ENCODE measurements at places on chromosomes 5 and 9.

GRCh38 chr5:137498736-137499505, at the start of gene SPOCK1:
Gene SPOCK1, minus strand, starts transcription at chr5:137499326.
- DNase-seq, result peak; percentile 46

- no peak for DNase-seq
These were observed 21.3 kb downstream of the RPS6 start for GRCh38 chr9:19358701-19359100.

- DNase-seq, result no peak
These were observed 285.2 kb downstream of the CDH12 start for GRCh38 chr5:22567983-22568382.

DNA sequence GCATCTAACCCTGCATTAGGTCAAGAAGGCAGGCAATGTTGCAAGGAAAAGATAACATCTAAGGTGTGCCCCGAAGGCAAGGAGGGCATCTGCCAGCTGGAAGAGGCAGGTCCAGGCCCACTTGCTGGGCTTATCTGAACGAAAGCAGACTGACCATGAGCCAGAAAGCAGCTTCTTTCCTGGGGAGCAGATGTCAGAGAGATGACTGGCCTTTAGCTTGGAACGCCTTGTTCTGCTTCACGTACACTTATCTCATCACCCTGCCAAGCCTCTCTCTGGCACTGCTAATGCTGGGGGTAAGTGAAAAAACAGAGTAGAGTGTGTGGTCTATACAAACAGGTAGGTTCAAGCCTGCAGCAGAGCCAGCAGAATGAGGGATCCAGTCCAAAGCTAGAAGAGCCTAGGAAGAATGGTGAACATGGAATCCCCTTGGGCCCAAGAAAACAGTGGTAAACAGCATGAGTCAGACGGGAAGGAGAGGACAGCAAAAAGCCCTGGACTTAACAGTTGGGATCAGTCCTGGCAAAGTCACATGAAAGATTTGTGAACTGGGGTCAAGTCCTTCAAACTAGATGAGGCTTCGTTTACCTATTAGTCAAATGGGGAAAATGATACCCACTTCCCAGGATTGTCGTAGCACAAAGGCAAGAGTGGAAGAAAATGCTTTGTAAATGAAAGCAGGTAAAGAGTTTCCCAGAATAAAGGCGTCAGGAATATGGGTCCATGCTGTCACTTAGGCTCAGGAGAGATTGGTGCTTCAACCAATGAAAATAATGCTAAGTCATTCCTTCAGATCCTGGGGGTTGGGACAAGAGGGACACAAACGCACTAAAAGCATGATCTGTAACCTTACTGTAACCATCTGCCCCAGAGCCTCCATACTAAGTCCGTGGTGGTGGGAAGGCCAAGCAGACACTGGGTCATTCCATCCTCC, 200.9 kb downstream of the SLIT3 start:
- DNase-seq, result no peak

GRCh38 chr5:173614591-173614990, 1.9 kb downstream of the BOD1 start:
- DNase-seq, result no peak

- no peak for DNase-seq
These were observed 102.0 kb upstream of the CDH6 start for GRCh38 chr5:31091501-31091900.

GRCh38 chr5:50665091-50665490, 1.3 kb upstream of the PARP8 start:
- no peak for DNase-seq

DNA sequence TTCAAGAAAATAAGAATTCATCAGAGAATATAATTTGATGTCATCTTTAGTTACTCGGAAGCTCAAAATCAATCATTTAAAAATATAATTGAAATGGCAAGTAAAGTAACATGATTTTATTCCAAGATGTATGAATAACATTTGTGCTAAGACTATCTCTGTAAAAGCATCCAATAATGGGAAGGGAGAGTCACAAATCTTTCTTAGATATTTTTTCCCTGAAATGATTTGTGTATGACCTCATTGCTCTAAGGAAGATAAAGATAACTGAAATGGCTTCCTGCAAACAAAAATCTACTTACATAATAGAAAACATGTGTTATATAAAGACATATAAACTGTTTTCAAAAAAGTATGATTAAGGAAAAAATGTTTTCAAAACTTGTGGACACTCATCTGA, 97.4 kb upstream of the FGF10 start:
- DNase-seq, result no peak

DNA sequence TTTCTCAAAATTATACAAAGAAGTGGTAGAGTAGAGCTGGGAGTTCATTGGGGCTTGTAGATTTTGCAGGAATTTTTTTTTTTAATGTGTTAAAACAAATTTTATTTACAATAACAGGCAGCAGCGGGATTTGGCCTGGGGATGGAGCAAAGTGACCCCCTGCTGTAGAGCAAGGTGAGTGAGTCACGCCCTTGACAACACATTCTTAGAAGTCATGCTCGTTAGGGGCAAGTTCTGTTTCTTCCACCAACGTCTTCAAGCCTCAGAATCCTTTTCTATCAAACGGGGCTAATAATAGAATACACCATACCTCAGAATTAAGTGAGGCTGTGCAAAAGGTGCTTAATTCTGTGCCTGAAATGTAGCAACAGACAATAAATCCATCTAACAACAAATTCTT, 1.1 kb upstream of the ANKDD1B start:
- no peak for DNase-seq

GRCh38 chr5:88685591-88686541, 197.1 kb downstream of the MEF2C start:
- no peak for DNase-seq

DNA sequence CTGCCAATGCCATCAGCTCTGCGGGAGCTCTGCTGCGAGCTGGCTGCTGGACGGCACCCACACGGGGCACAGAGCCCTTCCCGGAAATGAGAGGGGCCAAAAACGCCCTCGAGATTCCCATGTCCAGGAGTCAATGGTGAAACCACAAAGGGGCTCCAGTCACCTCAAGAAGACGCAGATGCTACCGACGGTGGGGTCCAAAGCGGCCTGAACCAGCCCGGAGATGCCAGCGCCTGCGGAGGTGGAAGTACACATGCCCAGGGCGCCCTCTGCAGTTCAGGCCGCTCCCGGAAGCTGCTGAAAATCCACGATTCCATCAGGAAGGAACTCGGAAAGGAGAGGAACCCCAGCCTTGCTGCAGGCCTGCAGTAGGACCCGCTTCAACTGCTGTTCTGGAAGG, 82.4 kb upstream of the SELENOP start:
- DNase-seq, result no peak

GRCh38 chr9:68433531-68434110, 77.2 kb downstream of the PGM5 start:
- no peak for DNase-seq

DNA sequence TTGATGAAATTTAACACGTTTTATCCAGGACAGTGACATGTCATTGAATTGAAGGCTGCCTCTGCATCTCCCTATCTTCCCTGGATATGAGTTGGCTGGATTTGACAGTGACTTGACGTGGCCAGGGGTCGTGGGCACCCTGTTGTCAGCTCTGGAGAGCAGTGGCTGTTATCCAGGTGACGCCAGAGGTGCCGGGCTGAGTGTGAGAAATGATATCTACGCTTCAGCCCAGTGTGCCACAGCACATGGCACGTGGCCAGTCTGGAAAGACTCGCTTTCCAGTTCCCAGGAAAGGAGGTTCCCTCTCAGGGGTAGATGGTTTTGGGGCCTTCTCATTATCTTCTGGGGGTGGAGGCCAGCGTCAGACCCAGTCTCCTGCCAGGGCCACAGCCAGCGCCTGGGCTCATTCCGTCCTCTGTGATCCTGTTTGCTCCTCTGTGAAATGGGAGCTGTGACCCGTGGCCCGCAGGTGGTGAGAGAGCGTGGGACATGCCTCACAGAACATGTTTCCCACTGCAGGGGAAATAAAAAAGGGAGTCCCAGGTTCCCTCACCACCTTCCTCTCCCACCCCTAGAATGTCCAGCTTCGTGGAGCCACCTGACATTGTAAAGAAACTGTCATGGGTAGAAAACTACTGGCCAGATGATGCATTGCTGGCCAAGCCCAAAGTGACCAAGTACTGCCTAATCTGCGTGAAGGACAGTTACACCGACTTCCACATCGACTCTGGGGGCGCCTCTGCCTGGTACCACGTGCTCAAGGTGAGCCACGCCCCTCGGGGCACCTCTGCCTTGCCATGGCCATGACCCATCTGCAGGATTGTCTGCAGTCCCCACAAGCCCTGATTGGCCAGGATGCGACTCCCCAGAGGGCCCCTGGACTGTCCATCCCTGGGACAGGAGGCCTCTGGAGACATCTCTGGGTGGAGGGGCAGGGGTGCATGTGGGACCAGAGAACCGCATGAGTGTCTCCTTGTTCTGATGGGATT, 76.5 kb downstream of the PHF2 start:
- no peak for DNase-seq

GRCh38 chr5:60586307-60586901, 113.6 kb downstream of the DEPDC1B start:
- no peak for DNase-seq

DNA sequence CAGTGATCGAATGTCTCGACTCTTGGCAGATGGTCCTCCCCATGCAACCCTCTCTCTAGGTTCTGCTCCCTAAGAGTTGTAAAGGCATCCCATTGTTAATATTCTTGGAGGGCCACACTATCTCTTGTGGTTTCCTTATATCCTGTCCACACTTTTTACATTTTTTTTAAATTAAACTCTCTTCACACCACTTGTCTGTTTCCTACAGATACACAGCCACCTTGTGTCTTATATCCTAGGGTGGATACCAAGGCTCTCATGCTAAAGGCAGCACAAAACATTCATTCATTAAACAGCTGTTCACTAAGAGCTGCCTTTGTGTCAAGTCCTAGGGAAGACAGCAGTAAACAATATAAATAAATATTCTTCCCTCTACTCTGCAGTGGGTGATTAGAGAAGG, 60.5 kb upstream of the SHISAL2B start:
- DNase-seq, result no peak

DNA sequence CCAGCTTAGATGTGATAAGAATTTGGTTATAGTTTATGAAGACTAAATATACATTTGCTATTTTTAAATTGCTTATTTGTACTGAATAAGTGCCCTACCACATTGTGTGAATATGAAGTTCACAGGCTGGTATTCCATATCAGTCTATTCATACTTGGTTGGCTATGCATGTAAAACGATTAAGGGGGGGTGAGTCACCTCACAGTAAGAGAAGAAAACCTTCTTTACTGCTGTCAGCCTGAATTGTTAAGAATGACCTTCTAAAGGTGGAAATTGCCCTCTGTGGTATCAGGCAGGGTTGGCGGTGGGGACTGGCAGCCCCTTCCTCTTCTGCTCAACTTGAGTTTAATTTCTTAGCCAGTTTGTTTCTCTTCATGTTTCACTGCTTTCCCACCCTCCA, 127.0 kb upstream of the RPS23 start:
- DNase-seq, result peak; percentile 68

GRCh38 chr9:114209151-114209550, 53.8 kb downstream of the COL27A1 start:
- no peak for DNase-seq

GRCh38 chr9:92543972-92544371, 8.2 kb upstream of the ECM2 start:
- no peak for DNase-seq

GRCh38 chr5:537621-538071, 13.4 kb upstream of the SLC9A3 start:
- DNase-seq, result no peak

- no peak for DNase-seq
These were observed 9.1 kb downstream of the AK1 start for GRCh38 chr9:127868278-127868902.

- no peak for DNase-seq
These were observed 8.3 kb upstream of the GAS1 start for GRCh38 chr9:86955561-86955960.

- DNase-seq, result no peak
These were observed 11.0 kb upstream of the ELAVL2 start for GRCh38 chr9:23837038-23837437.

GRCh38 chr9:2593744-2594143, 27.8 kb upstream of the VLDLR start:
- no peak for DNase-seq

- no peak for DNase-seq
These were observed 32.5 kb upstream of the RNU6ATAC start for GRCh38 chr9:134196911-134197310.

GRCh38 chr9:92381775-92382174, 22.6 kb downstream of the OGN start:
- DNase-seq, result no peak

- no peak for DNase-seq
These were observed 49.9 kb downstream of the TNC start for GRCh38 chr9:115068031-115068430.

GRCh38 chr5:169350759-169351240, 49.9 kb upstream of the SLIT3 start:
- peak; percentile 86 for DNase-seq

- DNase-seq, result no peak
These were observed 1.2 kb downstream of the EHMT1 start for GRCh38 chr9:137620048-137620405.

DNA sequence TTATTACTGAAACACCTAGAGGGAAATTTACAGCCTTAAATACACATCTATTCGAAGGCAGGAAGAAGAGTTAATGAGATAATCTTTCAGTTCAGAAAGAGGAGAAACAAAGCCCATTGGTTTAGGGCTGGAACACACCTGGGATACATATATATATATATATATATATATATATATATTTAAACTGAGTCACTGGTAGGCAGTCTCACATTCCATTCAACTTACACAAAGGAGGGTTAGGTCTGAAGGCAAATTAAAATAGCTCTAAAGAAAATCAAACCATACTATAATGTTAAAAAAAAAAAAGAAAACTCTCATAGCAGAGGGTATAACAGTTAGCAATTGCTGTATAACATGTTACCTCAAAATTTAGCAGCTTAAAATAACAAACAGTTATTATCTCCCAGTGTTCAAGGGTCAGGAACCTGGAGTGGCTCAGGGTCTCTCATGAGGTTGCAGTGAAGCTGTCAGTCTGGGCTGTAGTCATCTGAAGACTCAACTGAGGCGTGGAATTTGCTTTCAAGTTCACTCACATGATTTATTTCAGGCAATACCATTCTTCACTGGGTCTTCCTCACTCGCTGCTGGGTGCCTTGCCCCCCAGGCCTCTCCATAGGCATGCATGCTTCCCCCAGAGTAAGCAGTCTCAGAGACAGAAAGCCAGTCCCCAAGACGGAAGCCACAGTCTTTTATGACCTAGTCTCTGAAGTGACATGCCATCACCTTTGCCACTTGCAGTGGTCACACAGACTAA, 332.8 kb downstream of the NSG2 start:
- no peak for DNase-seq

GRCh38 chr5:117255211-117256027, 680.8 kb upstream of the SEMA6A start:
- DNase-seq, result no peak

DNA sequence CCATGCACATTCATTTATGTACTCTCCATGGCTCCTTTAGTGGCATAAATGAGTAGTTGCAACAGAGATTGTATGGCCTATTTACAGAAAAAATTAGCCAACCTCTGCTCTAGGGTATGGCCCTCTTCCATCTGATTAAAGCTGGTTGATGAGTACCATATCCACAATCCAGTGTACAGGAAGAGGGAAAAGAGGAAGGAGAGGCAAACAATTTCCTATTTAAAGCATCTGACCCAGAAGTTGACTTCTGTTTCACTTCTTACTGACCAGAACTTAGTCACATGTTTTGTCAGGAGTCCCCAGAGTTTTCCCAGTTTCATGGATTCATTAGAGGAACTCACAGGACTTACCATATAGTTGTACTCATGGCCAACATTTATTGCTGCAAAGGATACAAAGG, 68.6 kb upstream of the STARD4 start:
- no peak for DNase-seq
